Stimulated activated CD8-positive, alpha-beta memory T cell treated with anti-CD3 and anti-CD28 coated beads, Interleukin-4, amount 100 ng/mL, for 4 hours (primary cell): ENCODE measurements at places on chromosomes 2 and 18.
A peak's percentile ranks its signal among the peaks of the same experiment; 100 is the strongest.

DNA sequence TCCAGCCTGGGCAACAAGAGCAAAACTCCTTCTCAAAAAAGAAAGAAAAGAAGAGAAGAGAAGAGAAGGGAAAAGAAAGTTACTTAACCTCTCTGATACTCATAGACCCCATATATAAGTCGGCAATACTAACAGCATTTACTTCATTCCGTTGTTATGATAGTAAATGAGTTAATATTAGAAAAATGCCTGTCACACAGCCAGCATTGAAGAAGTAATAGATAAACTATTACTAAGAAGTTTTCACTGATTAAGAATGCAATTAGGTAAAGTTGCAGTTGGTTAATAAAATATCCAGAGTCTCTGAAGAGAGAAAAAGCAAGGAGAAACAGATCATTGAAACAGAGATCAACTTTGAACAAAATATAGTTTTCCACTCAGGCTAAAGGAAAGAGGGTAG is 161.3 kb upstream of the UBE2E3 start:
- DNase-seq, result no peak

GRCh38 chr18:73979742-73980141 is 167.9 kb downstream of the FBXO15 start:
- no peak for DNase-seq

DNA sequence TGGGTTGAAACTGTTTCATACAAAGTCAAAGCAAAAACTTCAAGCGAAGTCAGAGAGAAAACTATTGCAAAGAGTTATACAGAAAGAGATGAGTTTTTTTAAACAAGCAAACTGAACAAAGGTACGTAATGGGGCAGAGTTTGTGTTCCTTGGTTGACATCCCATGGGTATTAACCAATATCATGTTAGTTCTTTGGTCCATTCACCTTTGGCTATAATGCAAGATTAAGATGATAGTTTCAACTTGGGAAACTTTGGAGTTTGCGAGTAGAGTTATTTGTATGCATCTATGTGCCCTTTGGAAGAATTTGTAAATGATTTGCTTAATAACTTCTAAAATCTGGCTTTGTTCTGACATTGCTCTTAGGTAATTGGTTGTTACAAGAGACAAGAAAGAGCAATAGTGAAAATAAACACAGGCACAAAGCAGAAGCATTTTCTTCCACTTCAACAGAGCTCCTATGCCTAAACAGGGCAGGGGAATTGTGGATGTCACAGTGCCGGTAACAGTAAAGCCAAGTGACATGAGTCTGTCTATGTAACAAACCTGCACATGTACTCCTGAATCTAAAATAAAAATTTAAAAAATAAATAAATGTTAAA is 936.1 kb downstream of the SUCLG1 start:
- no peak for DNase-seq

DNA sequence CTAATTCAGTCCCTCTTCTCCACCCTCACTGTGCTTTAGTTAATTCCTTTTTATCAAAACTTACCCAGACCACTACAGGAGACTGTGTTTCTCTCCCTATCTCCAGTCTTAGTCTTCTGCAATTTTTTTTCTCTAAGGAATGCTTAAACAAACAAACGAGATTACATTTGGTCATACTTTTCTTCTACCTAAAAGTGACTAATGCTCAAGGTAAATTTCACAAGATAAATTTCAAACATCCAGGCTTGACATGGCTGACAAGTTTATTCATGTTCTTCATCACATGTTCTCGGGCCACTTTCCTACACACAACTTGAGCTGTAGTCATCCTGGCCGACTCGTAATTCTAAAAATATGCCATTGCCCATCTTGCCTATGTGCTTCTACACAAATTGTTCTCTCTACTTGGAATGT is 23.2 kb upstream of the ACSL3 start:
- no peak for DNase-seq

GRCh38 chr2:84894758-84895520 is 10.5 kb upstream of the TMSB10 start:
- DNase-seq, result no peak

GRCh38 chr18:26656944-26657536 is 108.7 kb upstream of the KCTD1 start:
- no peak for DNase-seq

GRCh38 chr2:2799151-2799697 is 468.1 kb upstream of the MYT1L start:
- no peak for DNase-seq

DNA sequence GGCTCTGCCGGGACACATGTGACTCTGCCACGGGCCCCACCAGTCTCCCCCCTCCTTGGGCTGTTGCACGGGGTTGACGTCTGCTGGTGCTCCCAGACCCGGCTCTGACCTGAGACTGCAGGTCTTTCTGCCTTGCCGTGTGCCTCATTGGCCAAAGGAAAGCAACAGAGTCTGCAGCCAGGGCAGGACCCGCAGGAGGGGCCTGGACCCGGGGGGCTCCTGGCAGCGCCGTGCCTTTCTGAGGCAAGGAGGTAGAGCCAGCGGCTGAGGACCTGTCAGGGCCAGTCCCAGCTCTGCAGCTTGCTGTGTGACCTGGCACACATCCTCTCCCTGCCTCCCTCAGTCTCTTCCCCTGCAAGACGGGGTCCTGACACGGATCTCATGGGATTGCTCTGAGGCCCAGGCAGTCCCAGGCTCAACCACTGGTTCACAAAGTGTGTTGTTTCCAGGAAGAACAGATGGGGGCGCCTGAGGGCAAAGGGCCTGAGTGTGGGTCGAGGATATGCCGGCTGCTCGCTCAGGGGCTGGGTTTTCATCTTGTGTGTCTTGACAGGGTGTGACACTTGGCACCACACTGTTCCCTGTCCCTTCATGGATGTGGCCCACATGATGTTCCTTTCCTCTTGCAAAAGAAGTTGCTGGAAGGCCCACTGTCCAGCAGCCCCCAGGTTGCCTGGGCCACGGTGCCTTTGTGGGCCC is 9.0 kb downstream of the CAPN10 start:
- no peak for DNase-seq

- no peak for DNase-seq
These were observed 111.2 kb upstream of the SMIM21 start for GRCh38 chr18:75538727-75539126.

DNA sequence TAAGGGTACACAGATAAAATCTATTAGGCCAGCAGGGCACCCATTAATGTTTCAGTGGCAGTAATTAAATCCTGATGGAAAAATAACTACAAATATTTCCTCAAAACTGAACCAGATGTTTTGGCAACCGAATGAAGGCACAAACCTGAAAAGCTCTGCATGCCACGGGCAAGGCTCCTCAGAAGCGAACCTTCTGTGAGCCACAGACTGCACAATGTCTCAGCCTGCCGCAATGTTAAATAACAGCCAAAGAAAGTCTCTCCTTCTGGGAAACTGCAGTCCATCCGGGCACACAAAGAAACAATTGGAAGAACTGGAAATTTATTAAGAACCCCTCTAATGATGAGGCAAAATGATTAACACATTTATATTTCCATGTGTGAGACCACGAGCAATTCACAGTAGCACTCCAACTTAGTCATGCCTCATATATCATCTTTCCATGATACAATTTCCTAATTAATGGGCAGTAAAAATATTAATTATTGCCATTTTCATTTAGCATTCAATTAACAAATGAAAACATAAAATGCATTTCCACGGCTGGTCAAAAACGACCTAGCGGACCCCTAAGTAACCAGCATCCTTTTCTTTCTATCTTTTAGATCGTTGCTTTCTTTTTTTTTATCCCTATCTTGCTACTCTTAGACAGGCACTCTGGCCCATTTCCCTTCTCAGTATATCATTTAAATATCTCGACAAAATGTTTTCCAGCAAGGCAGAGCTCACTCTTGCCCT is 237.5 kb downstream of the EPHA4 start:
- DNase-seq, result no peak

GRCh38 chr2:41896186-41896846 is 151.5 kb upstream of the PKDCC start:
- no peak for DNase-seq

GRCh38 chr2:177808984-177809809 is 263.4 kb downstream of the PDE11A start:
- DNase-seq, result no peak

GRCh38 chr2:57987835-57988573 is 58.6 kb upstream of the VRK2 start:
- no peak for DNase-seq

- no peak for DNase-seq
These were observed 5.6 kb upstream of the EML4 start for GRCh38 chr2:42163444-42164045.

- no peak for DNase-seq
These were observed 53.1 kb downstream of the HPCAL1 start for GRCh38 chr2:10355471-10356438.

GRCh38 chr2:148971547-148971946 is 67.0 kb upstream of the LYPD6B start:
- no peak for DNase-seq

DNA sequence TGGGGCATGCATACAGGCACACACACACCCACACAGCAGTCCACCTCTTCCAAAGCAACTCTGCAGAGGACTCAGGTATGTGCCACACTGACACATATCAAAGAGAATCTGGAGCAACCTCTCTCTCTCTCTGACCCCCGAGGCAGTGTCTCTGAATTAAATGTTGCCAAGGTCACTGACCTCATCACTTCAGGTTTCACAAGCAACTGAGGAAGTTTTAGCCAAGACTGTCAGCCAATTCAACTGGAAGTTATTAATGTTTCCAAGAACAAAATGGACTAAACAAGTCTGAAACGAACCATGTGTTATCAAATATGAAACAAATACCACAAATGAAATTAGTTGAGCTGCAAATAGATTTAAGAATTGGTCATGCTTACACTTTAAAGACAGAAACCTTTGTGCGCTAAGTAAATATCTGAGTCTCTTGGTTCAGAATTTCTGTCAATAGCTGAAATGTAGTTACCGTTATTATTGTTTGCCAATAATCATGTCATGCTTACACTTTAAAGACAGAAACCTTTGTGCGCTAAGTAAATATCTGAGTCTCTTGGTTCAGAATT is 86.1 kb downstream of the SLC25A12 start:
- no peak for DNase-seq

DNA sequence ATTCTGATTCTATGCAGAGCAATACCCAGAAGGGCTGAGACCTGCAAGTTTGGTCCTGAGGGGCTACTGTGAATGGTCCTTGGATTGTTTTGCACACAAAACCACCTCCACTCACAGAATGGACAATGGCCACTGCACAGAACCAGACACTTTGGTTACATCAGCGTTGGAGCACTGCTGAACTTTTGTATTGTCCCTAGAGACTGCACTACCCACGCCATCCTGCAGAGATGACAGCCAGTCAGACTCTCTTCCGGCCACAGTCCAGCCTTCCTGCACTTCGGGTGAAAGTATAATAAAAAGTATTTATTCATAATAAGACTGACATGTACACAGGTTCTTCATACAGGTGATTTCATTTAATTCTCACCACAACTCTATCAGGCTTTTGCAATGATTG is 35.7 kb downstream of the CELF4 start:
- DNase-seq, result no peak

GRCh38 chr2:238467792-238468191 is 41.1 kb downstream of the ASB1 start:
- no peak for DNase-seq

GRCh38 chr2:28452534-28453081 is 43.3 kb upstream of the PLB1 start:
- DNase-seq, result peak; percentile 50

- no peak for DNase-seq
These were observed 9.7 kb downstream of the CTAGE1 start for GRCh38 chr18:22408059-22408458.

GRCh38 chr2:11133238-11133935 is 21.9 kb upstream of the SLC66A3 start:
- DNase-seq, result no peak

DNA sequence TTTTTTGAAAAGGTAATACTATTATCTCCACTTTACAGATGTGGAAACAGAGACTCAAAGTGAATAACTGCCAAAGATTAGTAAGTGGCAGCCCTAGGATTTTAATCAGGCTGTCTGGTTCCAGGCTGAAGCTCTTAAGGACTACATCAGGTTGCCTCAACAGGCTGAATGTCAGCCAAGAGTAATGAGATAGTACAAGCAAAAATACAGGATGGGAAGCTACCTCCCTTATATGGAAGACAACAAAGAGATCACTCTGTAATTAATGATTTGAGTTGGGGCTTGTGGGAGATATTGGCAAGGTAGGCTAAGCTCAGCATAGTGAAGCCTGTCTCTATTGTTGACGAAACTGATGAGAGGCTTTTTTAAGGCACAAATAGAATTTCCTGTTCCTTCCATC is 323.1 kb downstream of the KCNJ3 start:
- no peak for DNase-seq

- DNase-seq, result no peak
These were observed 235.4 kb downstream of the ATAD2B start for GRCh38 chr2:23691565-23691964.

GRCh38 chr2:98088261-98088660 is 1.3 kb downstream of the VWA3B start:
- DNase-seq, result no peak

DNA sequence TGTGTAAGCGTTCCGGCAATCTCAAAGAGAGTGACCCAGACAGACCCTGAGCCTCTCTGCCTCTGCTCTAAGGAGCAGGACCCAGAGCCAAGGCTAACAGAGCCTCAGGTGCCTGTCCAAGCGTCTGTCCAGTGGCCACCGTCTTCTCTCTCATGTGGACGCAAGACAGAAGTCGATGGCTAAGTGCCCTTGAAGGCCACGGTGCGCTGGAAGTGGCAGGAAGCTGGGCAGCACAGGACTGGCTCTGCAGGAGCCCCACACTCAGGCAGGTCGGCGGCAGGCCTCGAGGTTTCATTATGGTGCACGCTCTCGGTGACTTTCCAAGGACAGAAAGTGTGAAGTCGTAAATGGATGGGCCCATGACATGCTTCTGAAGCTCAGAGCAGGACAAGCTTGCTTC is 49.1 kb downstream of the HDAC4 start:
- no peak for DNase-seq

DNA sequence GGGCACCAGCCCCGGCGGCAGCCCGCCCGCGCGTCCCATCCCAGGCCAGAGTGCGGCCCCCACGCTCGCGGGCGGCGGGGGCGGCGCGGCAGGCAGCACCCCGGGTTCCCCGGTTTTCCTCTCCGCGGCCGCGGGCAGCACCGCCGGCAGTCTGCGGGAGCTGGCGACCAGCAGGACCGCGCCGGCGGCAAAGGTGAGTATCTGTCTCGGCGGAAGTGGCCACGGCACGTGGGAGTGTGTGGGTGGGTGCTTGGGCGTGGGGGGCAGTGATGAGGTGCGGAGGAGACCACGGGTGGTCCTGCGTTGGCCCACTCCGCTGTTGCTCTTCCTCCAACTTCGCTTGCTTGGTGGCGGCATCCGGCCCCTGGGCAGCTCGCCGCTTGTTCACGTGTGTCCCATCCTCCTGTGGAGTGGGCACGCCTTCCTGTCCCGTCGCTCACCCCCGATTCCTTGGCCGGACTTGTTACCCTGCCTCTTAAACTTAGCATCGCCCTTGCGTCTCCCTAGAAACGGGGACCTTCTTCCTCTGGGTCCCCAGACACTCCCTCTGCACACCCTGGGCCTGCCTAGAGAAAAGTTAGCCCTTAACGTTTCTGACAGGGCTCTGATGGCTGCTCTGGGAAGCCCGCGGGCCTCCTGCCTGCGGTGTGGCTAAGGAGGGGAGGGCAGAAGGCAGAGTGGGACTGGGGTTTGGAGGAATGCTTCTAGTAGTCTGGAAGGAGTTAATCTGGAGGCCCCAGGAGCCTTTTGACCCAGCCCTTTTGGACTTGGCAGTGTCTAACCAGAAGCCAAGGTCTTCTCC is 1.1 kb downstream of the SH3RF3 start:
- DNase-seq, result no peak

- no peak for DNase-seq
These were observed 3.0 kb upstream of the INPP1 start for GRCh38 chr2:190340369-190340768.
